ENCODE measurements at places on chromosomes 6 and 20. TPM values are rescaled to one million over a fixed set of nuclear protein-coding genes. Genes with fewer than 3 reads are reported as not detected.
A peak's percentile ranks its signal among the peaks of the same experiment; 100 is the strongest.

CPNE1 gene
- total RNA-seq = 64.5 TPM

APMAP gene
- 79.2 TPM for total RNA-seq

GRCh38 chr20:25059866-25060465, 2.0 kb upstream of the ACSS1 start:
- no peak for DNase-seq

DNA sequence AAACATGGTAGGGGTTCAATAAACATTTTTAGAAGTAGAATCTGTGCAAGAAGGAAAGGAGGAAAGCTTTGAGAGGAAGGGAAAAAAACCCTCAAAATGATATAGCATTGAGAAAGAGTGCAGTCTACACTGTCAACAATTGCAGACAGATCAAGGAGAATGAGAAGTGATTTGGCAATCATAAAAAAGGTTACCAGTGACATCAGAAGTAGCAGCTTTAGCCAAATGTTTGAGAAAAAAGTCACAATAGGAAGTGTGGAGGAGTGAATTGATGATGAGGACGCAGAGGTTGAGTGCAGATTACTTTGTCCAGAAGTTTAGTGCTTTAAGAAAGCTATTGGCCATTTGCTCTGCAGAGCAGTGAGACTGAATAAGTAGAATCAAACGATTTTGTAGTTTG, 155.0 kb downstream of the GJA1 start:
- DNase-seq = no peak

DNA sequence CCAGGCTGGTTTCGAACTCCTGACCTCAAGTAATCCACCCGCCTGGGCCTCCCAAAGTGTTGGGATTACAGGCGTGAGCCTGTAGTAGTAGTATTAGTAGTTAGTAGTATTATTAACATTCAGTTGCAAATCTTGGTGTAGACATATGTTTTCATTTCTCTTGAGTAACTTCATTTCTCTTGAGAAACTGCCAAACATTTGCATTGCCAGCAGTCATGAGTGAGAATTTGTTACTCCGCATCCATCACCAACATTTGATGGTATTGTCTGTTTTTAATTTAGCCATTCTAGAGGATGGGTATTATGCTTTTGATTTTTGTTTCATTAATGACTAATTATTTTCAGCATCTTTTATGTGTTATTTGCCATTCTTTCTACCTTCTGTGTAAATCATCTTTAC, 1.5 kb upstream of the ERVFRD-1 start:
- DNase-seq = no peak

- DNase-seq = peak; percentile 97
Observed at GRCh38 chr20:4041748-4042411, 26.5 kb upstream of the RNF24 start.

- peak; percentile 29 for DNase-seq
Observed at GRCh38 chr20:13644010-13644409, 5.3 kb upstream of the TASP1 start.

CCR6 gene
- total RNA-seq = not detected

Data from Daoy (cell line).